GM12878 (cell line): ENCODE measurements at places on chromosomes 11 and 22.

GRCh38 chr11:57402188-57403002 is 11.9 kb upstream of the PRG2 start:
- DNase-seq = no peak

DNA sequence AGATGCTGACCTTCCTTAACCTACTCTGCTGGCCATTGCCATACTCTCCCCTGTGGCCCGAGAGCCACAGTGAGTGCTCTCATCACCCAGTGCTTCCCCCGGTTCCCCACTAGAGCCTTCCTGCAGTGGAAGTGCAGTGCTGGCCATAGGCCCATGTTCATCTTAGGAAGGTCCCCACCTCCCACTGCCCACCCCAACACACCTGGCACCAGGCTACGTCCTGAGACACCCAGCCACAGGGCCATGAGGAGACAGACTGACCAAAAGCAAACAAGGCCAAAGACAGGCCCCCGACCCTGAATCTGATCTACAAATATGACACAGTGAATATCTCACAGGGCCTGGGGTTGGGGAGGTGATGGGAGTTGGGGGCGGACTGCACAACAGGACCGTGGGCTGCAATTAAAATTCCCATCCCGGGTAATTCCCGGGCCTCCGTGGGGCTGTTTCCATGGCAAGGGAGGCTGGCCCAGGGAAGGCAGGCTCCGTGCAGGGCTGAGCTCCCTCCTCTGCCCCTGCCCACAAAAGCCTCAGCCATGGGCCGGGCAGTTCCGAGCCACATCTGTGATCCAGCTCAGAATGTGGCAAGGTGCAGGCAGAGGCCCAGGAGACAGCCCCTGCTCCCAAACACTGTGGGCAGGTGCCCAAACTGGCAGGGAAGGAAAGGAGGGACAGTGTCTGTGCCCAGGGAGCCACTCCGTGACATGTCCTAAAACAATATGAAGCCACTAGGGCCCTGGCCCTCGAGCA is 5.1 kb upstream of the CHST1 start:
- no peak for DNase-seq

- no peak for DNase-seq
These were observed 10.2 kb upstream of the OAF start for GRCh38 chr11:120200677-120201076.

DNA sequence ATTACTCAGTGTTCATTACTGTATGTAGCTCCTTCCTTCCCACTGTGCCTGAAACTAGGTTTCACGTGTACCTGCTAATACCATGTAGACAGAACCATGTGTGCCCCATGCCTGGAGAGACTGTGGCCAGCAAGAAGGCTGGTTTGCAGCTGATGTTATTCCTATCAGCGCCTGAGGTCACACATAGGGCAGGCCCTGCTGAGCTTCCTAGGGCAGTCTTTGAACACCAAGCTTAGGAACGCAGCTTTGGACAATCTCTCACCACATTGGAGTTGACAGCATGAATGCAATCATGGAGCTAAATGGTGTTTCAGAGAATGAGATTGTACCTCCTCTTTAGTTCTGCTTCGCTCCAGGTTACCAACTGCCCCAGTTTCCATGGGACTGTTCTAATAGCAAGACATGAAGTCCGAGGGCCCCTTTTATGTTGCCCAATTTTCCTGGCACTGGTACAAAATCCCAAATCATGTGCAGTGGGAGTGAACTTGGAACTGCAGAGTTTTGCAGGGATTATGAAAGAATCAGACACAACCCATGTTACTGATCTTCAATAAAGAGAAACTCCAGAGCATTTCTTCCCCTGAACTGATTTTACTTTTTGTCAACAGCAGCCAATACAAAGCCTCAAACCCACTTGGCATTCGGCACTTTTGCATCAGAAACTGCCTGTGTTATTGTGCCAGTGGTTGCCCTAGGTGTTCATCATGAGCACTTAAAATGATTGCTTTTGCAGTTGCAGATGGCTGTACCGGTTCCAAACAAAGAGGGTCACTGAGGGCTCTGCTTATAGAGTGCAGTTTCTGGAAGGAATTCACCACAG is 154.2 kb upstream of the TTC12 start:
- DNase-seq = no peak

DNA sequence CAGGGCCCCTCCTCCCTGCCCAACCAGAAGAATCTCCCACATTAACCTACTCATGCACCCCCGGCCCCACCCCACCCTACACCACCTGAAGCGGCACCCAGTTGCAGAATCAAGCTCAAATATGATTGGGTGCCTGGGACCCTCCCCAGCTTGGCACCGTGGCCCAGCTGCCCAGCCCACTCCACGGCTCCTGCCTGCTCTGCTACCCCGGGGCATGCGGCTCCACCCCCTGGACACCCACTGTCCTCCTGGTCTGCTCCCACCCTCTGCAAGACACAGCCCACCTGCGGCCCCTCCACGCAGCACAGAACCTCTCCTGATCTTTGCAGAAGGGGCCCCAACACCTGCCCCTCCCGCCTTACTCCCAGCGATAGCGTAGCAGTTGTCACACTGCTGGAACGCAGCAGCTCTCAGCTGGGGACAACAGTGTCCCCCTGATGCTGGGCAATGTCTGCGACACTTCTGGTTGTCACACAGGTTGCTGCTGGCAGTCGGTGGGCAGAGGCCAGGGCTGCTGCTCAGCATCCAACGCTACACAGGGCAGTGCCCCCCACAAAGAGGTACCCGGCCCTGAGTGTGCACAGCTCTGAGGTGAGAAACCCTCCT is 32.0 kb upstream of the TESMIN start:
- no peak for DNase-seq

- DNase-seq = no peak
These were observed 8.8 kb downstream of the OSBPL5 start for GRCh38 chr11:3156282-3156660.

DNA sequence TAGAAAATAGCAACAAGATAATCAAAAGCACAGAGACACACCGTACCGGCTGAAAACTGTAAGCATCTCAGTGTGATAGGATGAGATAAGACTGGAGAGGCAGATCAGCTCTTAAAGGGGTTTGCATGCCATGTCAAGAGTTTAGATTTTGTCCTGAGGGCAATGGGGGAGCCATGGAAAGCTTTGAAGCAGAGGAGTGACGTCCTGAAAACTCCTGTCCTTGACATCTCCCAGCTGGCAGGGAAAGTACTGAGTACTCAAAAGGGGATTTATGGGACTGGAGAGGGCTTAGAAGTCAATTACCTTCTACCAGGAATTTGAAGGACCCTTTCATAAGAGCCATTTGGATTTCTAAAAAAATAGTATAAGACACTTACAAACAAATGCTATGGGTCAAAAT is 420.5 kb upstream of the NARS2 start:
- no peak for DNase-seq

DNA sequence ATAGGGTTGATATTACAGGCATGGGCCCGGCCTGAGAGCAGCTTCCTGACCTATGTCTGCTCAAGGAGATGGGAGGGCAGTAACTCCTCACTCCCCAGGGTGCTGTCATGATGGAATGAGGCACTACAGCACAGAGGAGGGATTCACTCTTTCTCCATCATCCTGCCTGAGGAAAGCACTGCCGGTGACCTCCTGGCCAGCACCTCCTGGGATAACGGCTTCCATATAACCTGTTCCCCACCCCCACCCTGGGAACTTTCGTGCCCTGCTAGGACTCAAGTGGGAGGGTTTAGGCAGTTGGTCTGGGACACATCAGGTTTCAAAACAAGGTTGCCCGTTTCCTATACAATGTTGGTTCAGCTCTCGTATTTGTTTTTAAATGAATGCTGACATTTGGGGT is 42.7 kb upstream of the MN1 start:
- no peak for DNase-seq

DNA sequence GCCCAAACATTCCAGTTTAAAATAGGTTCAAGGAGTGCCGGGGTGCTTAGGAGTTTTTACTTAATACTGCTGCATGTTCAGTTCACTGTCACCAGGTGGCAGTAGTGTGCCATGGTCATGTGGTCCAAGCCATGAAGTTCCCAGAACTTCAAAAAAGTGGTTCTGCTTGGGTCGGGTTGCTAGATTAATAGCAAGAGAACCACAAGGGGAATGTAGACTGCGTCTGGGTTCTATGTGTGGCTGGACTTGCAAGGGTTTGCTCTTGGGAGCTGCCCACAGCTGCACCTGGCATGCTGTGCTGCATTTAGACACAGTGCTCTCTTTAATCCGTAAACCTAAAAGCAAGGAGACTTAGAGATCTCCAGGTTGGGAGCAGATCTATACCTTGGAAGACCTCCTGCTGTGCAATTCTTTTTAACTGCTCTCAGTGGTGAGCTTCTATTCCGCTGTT is 6.5 kb upstream of the SPON1 start:
- DNase-seq = no peak

GRCh38 chr22:31734512-31734911 is 15.4 kb downstream of the PRR14L start:
- no peak for DNase-seq

DNA sequence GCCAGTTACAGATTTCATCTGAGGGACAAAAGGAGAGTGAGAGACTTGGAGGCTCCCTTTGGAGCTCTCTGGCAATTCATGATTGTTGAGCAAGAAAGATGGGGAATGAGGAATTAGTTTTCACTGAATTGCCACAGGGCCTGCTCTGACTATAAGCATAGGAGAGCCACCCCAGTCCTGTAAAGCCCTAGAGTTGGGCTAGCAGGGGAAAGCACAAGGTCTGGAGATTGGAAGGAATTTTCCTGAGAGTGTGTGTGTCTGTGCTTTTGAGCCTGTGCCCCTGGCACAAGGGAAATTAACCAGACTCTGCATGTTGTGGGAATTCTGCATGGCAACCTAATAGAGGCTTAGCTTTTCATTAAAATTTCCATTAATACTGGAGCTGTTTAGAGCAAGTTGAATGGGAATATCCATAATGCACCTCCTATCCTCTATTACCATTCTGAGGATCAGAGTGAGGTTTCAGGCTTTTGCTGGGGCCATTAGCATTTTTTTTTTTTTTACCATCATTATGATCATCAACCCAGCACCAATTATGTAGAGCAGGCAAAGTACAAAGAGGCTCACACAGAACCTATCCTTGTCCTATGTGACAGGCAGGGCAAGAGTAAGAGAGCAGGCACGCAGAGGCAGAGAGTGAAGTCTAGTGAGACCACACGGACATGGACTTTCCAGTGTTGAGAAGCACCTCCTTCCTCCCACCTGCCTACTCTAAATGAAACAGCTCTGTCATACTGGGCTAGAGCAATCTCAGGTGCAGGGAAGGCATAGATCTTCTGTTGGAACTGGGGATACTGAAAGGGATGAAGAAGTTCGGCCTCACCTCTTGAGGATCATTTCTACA is 308.5 kb downstream of the ST3GAL4 start:
- no peak for DNase-seq

GRCh38 chr11:77873345-77873744 is 52.4 kb downstream of the AAMDC start:
- no peak for DNase-seq

DNA sequence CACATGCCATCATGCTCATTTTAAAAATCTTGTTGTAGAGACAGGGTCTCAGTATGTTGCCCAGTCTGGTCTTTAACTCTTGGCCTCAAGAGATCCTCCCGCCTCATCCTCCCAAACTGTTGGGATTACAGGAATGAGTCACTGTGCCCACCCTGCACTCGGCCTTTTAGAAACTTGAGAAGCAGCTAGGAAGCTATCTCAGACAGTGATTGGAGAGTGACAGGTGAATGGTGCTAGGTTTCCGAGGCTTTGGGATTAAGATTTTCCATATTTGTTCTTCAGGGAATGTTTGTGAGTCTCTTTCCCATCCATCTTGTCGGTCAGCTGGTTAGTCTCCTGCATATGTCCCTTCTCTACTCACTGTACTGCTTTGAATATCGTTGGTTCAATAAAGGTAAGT is 10.5 kb downstream of the EI24 start:
- DNase-seq = no peak

DNA sequence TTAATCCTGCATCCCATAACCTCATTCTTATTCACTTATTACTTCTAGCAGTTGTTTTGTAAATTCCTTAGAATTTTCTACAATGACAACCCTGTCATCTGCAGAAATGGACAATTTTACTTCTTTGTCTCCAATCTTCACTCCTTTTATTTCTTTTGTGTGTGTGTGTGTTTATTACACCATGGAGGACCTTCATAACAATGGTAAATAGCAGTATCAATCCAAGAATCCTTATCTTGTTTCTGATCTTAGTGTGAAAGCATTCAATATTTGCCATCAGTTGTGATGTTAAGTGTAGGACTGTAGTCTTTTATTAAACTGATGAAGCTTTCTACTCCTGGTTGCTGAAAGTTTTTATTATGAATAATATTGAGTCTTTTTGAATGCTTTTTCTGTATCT is 109.1 kb downstream of the MPPED2 start:
- DNase-seq = no peak

DNA sequence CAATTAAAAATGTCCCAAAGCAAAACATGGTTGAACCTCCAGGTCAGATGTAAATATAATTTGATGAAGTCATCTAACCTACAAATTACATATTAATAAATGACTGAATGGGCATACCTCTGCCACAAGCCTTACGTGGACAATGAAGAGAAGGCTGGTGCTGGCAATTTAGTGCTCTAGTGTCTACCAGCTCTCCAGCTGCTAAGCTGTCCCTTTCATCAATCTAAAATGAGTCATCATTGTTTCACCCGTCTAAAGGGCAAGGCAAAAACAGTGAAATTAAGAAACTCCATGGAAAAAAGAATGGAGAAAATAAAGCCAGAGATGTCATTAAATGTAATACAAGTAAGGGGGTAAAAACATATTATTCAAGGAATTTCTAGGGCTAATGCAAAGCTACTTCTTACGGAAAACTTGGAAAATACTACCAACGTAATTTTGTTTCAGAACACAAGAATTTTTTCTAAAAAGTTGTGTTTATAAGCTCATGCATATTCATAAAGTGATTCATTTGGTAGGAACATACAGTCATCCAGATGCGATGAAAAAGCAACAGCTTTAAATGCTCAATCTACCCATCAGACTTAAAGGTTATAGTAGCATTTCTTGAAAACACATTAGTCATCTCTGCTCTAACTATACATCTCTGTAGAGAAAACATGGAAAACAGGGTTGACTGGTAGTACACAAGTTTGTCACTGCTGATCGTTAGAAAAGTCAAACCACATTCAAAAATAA is 71.5 kb downstream of the SIK3 start:
- no peak for DNase-seq

DNA sequence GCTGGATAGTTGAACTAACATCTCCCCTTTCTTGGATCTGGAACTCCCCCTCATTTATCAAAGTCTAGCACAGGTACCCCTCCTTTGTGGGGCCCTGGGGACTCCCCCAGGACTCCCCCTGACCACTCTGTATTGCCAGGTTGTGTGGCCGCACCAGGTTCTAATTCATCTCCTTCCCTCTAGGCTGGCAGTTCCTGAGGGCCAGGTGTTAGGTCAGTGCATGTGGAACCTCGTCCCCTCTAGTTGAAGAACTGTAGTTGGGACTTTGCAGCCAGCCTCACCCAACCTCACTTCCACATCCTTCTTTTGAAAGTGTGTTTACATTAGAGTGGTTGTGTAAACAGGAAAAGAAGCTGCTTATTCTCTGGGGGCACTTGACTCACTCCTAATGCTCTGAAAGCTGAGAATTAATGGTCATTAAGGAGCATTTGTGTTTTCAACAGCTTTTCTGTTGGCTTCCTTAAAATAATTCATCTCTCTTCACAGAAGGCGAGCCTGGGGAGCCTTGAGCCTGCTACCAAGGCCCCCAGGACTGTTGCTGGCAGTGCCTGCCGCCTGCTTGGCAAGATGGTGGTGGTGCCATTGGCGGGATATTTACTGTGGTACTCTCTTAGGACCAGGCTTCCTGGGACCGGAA is 11.8 kb downstream of the UPB1 start:
- no peak for DNase-seq
